ENCODE measurements at places on chromosomes 3 and 15.
A peak's percentile ranks its signal among the peaks of the same experiment; 100 is the strongest.

DNA sequence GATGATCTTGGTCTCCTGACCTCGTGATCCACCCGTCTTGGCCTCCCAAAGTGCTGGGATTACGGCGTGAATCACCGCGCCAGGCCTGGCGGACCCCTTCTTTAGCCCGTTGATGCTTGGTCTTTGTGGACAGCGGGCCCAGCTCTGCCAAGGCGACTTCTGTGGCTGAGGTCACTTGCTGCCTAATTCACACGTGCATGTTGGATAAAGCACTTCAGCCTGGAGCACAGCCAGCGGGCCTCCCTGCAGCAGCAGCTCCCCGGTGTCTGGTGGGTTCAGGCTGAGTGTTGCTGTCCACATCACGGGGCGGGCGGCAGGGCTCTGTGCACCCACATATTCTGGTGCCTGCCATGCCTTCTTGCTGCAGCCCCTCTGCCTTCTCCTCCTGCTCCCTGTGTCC, 88.4 kb downstream of the DGKG start:
- no peak for DNase-seq

GRCh38 chr3:46699676-46700523, 1.3 kb upstream of the TMIE start:
- no peak for DNase-seq

DNA sequence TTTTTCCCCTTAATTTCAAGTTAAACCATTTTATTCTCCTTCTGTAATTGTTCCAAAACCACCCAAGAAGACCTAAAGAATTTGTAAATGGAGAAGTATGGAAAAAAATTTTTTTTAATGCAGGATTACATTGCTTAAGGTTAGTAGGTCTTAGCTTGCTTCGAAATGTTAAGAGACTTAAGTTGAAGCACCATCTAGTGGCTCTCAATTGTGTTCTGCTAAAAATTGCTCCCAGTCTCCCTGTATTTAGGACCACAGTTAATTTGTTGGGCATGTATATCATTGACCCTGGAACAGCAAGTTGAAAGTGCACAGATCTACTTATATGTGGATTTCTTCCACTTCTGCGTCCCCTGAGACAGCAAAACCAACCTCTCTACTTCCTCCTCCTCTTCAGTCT, 32.4 kb downstream of the CD200R1L start:
- DNase-seq: no peak

- no peak for DNase-seq
Observed at GRCh38 chr3:38131621-38132369, 5.1 kb downstream of the ACAA1 start.

DNA sequence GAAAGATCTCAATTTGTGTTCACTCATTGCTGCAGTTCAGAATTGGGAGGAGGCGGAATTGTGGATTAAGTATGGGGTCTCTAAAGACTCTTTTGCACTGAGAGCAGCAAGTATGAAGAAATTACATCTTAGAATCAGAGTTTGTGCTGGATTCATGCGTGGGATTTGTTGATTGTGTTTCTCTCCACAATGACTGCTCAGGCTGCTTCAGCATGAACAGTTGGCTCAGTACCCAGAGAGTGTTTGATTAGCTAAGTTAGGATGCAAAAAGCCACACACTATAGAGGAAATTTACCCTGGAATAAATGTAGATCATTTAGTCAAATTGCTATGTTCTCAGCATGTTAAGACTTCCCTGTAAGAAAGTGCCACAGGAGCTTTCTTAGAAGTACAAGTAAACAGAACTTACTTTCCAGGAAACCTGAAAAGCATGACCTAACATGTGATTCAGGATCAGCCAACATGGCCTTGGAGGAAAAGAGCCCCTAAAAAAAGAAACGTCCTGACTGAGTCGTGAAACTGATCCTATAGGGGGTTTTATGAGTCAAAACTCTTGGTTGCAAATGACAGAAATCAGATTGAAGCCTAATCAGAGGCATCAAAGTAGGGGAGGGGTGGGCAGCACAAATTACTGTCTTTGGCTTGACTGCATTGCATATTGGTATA, 32.6 kb downstream of the HHLA2 start:
- DNase-seq: no peak

DNA sequence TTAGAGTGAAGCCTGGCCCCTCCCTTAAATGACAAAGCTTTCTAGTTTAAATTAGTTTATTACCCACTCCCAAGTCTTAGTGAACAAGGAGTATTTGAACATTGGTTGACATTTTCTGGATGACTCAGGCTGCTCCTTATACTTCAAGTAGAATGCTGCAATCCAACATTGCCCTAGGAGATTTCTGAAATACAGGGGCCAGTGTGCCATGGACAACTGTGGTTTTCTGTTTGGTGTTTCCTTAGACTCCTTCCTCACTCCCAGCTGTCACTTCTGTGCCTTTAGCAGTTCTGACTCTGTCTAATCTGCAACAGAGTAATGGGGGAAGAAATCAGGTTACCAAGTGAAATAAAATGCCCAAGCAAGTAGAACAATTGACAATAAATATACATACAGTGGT, 116.1 kb upstream of the P2RY1 start:
- no peak for DNase-seq

- DNase-seq: no peak
Observed at GRCh38 chr15:63712828-63713520, 115.8 kb downstream of the FBXL22 start.

DNA sequence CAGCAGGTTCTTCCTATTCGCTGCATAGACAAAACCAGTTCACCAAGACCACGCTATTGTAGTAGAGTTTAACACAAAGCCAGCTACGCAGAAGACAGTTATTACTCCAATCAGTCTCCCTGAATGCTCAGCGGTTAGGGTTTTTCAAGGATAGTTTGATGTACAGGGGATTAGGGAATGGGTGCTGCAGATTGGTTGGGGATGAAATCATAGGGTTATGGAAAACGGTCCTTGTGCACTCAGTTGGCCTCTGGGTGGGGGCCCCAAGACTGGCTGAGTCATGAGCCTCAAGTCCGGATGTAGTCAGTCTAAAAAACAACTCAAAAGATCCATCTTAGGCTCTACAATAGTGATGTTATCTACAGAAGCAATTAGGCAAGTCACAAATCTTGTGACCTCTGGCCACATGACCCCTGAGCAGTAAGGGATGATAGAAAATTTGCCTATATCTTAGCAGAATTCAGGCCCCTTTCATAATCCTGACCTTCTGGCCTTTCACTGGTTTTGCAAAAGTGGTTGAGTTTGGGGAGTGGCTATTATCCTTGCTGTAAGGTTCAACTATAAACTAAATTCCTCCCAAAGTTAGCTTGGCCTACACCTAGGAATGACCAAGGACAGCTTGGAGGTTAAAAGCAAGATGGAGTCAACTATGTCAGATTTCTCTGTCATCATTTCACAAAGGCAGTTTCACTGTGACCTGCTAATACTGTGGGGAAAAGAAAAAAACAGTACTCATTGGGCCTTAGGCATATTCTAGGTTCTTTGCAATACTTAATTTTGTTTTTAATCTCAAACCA, 57.7 kb downstream of the LIPC start:
- DNase-seq: no peak

GRCh38 chr3:156176048-156176447, 55.7 kb downstream of the KCNAB1 start:
- DNase-seq: no peak

DNA sequence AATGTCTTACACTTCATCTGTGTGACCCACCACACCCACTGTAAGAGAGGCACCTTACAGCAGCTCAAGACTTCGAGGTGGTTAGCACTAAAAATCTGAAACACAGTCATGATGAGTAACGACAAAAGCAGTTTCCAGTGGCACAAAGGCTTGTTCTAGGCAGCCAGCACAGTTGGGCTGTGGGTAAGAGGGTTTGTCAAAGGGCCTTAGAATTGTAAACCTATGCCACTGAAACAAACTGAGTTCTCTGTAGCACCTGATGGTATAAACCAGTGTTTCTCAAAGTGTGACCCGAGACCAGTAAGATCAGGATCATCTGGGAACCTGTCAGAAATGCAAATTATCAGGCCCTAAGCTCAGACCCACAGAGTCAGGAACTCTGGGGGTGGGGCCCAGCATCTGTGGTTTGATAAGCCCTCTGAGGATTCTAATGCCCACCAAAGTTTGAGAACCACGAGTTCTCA, 36.5 kb downstream of the DAPK2 start:
- DNase-seq: peak; percentile 31
